Nephron progenitor cell (in vitro differentiated cells): ENCODE measurements at places on chromosomes 4 and X.

DNA sequence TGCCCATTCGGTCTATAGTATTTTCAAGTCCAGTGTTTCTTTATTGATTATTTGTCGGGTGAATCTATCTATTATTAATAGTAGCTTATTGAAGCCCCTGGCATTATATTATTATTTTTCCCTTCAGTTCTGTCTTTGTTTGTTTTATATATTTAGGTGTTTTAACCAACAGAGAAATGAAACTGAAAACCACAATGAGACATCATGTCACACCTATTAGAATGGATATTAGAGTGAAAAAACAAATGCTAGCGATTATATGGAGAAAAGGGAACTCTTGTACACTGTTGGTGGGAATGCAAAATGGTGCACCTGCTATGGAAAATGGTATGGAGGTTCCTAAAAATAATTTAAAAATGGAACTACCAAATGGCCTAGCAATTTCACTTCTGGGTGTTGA is 272.5 kb downstream of the ADAM29 start:
- H3K27me3 ChIP-seq: no peaks in the 10 kb centered on the region
- no peak for DNase-seq
- no peaks in the 10 kb centered on the region for H3K4me1 ChIP-seq
- no peaks in the 10 kb centered on the region for H3K36me3 ChIP-seq
- no peak overlapping the region for H3K27ac ChIP-seq
- no peak overlapping the region for H3K4me3 ChIP-seq

GRCh38 chr4:118363166-118363565 is 10.4 kb upstream of the PRSS12 start:
- H3K4me3 ChIP-seq: no peak overlapping the region
- no peak overlapping the region for H3K27ac ChIP-seq
- H3K36me3 ChIP-seq: no peaks in the 10 kb centered on the region
- peaks cover 3% of the 10 kb centered on the region for H3K4me1 ChIP-seq

DNA sequence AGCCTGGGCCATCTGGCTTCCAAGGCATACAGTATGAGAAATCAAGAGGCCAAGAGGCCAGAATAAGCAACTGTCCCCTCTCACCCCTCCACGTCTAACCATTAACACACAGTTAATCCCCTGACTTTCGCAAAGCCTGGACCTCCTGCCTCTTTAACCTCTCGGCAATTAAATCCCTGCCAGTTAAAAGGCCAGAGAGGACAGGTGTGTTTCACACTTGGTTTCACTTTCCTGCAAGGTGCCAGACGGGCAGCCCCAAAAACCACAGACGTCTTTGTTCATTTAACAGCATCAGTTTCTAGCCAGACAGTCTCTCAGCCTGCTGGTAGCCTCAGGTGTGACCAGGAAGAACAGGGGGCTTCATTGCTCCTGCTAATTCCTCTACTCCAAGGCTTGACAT is 91.1 kb upstream of the KIT start:
- H3K36me3 ChIP-seq: no peaks in the 10 kb centered on the region
- H3K4me1 ChIP-seq: peaks cover 5% of the 10 kb centered on the region
- no peak overlapping the region for H3K4me3 ChIP-seq
- DNase-seq: no peak
- H3K27ac ChIP-seq: peak overlapping the region; percentile 8

DNA sequence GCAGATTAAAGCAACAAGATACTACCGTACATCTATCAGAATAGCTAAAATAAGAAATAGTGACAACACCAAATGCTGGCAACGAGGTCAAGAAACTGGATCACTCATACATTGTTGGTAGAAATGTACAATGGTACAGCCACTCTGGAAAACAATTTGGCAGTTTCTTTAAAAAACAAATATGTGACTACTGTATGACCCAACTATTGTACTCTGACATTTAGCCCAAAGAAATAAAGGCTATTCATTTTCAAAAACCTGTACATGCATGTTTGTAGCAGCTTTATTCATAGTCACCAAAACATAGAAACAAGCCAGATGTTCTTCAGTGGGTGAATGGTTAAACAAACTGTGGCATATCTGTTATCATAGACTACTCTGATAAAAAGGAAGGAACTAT is 8.2 kb downstream of the CLCN3 start:
- H3K27me3 ChIP-seq: no peaks in the 10 kb centered on the region
- peaks cover 38% of the 10 kb centered on the region for H3K36me3 ChIP-seq
- no peak overlapping the region for H3K27ac ChIP-seq

DNA sequence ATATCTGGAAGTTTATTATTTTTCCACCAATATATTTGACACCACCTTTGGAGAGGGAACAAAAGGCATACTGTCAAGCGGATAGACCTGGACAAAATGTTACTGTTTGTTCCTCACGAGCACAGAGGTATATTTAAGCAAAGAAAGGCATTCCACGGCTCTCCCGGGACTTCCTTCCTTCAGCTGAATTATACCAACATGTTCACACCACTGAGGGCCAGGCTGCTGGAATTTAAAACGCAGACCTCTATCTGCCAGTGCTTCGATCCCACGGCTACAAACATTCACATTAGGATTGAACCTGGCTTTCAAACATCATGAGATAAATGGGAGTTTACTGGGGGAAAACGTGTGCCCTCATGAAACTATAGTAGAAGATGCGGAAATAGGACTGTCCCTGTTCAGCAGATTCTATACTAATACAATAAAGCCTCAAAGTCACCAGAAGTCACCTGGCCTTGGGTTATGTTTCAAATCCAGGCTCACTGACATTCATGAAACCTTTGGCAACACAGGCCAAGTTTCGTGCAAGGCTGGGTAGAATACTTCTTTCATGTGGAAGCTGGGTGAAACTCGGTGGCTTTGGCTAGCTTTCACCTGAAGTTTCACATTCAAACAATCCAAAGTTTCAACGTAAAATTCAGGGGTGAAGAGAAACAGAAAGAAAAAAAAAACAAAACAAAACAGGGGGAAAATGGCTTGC is 39.5 kb downstream of the SORBS2 start:
- H3K27me3 ChIP-seq: peaks cover 11% of the 10 kb centered on the region
- peak overlapping the region; percentile 13 for H3K27ac ChIP-seq
- H3K4me3 ChIP-seq: no peak overlapping the region
- H3K36me3 ChIP-seq: peaks cover 13% of the 10 kb centered on the region
- DNase-seq: no peak
- peaks cover 40% of the 10 kb centered on the region for H3K4me1 ChIP-seq

DNA sequence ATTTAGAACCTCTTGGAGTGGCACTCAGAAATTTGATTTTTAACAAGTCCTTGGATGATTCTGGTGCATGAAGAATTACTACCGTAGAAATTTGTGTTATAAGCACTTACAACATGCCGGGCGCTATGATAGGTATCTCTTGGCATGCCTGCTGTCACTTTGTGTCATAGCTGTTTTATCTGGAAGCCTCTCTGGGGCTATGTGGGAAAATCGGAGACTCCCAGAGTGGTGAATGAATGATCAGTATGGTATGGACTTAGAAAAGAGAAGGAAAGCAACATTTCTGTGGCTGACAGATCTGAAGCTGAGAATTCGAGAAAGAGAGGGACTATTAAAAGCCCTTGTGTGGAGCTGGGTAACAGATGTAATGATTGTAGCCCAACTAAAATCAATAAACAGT is 177.4 kb upstream of the MAMLD1 start:
- peaks cover 6% of the 10 kb centered on the region for H3K27me3 ChIP-seq
- H3K4me3 ChIP-seq: no peak overlapping the region
- H3K4me1 ChIP-seq: no peaks in the 10 kb centered on the region
- H3K36me3 ChIP-seq: no peaks in the 10 kb centered on the region
- H3K27ac ChIP-seq: no peak overlapping the region

DNA sequence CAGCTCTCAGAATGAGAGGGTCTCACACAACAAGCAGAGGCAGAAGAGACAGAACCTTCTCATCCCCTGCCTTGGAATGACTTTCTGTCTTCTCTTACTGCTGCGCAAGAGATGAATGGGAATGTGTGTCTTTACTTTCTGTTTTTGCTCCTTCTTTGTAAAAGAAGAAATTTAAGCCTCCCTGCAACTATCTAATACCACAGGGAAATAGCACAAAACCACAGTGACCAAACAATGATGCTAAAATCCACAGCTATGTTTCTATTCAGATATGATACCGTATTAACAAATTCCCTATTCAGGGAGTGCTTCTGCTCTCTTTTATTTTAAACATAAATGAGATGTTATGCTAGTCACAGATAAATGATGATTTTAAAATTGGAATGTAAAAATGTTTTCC is 173.8 kb upstream of the RAI2 start:
- DNase-seq: no peak
- no peaks in the 10 kb centered on the region for H3K27me3 ChIP-seq
- peaks cover 7% of the 10 kb centered on the region for H3K36me3 ChIP-seq
- H3K27ac ChIP-seq: no peak overlapping the region
- no peak overlapping the region for H3K4me3 ChIP-seq

DNA sequence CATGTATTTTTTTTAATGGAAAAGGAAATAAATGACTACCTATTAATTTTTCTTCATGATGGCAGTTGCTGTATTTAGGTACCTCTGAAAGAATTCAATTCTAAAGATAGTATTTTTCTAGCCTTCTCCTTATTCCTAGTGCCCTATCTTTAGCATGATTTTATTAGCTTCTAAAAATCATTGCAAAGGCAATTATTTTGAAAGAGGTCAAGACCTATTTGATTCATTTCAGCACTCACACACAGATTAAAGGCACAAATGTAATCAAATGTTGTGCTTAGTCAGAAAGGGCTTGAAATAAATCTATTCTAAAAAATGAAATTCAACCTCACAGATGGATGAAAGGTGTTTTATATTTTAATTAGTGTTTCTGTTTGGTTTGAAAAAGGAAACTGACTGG is 74.8 kb upstream of the POF1B start:
- no peaks in the 10 kb centered on the region for H3K36me3 ChIP-seq
- H3K4me3 ChIP-seq: no peak overlapping the region
- peaks cover 4% of the 10 kb centered on the region for H3K4me1 ChIP-seq
- no peak for DNase-seq

- no peak for DNase-seq
- no peaks in the 10 kb centered on the region for H3K36me3 ChIP-seq
- H3K4me3 ChIP-seq: no peak overlapping the region
- H3K4me1 ChIP-seq: no peaks in the 10 kb centered on the region
- peaks cover 2% of the 10 kb centered on the region for H3K27me3 ChIP-seq
These were observed 23.1 kb upstream of the VCX2 start for GRCh38 chrX:8194216-8194615.

GRCh38 chr4:78464265-78464664 is 87.3 kb upstream of the ANXA3 start:
- peaks cover 54% of the 10 kb centered on the region for H3K36me3 ChIP-seq
- H3K4me3 ChIP-seq: no peak overlapping the region
- peaks cover 9% of the 10 kb centered on the region for H3K27me3 ChIP-seq
- no peaks in the 10 kb centered on the region for H3K4me1 ChIP-seq
- no peak for DNase-seq

GRCh38 chrX:57647020-57647419 is 33.0 kb downstream of the NLRP2B start:
- DNase-seq: no peak
- H3K27ac ChIP-seq: no peak overlapping the region
- H3K36me3 ChIP-seq: no peaks in the 10 kb centered on the region
- no peak overlapping the region for H3K4me3 ChIP-seq
- H3K27me3 ChIP-seq: no peaks in the 10 kb centered on the region
